ENCODE measurements at places on chromosomes 5 and 9.
A peak's percentile ranks its signal among the peaks of the same experiment; 100 is the strongest.

DNA sequence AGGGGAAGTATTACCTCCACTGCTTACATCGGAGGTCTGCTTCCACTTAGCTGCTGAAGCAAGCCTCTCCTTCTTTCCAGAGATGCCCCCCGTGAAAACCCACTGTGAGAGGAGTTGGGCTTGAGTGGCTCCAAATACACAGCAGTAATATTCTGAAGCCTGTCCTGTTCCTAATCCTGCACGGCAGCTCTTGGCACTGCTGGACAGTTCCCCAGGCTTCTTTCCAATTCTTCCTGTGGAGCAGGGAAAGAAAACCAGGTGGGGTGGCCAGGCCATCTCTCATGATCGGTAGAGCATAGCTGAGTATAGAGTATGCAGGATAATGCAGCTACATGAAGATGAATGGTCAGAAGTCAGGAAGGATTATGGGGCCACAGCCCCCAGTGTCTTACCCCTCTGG lies 335.3 kb downstream of the MARCHF11 start:
- no peak for DNase-seq

DNA sequence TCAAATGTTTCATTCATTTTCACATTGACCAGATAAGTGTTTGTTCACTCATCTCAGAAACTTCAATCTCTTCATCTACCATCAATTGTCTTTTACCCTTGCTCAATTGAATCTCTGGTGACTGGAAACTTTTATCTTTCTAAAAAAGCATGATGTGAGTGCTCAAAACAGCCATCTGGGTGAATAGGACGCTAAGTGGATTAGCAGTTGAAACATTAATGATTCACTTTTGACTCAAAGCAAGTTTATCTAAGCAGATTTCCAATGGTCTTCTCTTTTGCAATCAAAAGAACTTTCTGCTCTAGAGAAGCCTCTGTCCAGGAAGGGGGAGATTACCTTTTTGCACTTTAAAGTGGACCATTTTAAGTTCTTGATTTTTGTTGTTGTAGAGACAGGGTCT lies 22.2 kb downstream of the KLF4 start:
- no peak for DNase-seq

DNA sequence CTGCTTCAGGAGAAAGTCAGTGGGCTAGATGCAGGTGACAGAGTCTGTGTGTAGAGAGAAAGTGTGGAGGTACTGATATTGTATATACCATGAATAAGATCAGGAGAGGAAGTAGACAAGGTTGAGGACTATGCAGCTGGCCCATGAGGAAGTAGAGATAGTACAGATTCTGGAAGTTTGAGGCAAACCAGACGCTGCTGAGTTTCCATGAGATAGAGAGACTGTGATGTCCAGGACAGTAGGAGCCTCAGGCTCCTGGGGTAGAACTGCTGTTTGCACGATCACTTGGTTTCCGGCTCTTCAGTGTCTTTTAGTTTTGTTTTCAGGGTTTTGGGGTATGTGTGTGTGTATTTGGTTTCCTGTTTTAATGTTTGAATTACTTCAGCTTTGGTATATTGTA lies 13.6 kb downstream of the OTULINL start:
- no peak for DNase-seq

GRCh38 chr9:93200449-93200742 lies 16.5 kb downstream of the WNK2 start:
- no peak for DNase-seq

DNA sequence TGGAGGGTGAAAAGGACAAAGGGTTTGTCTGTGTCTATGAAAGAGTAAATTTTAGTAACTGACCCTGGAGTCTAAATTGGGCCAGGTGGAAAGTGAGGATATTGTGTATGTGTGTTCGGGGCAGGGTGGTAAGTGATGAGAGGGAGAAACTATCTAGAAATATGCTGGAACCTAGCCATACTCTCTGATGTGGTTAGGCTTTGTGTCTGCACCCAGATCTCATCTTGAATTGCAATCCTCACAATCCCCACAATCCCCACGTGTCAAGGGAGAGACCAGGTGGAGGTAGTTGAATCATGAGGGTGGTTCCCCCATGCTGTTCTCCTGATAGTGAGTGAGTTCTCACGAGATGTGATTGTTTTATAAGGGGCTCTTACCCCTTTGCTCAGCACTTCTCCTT lies 60.6 kb downstream of the COMMD10 start:
- DNase-seq, result no peak

DNA sequence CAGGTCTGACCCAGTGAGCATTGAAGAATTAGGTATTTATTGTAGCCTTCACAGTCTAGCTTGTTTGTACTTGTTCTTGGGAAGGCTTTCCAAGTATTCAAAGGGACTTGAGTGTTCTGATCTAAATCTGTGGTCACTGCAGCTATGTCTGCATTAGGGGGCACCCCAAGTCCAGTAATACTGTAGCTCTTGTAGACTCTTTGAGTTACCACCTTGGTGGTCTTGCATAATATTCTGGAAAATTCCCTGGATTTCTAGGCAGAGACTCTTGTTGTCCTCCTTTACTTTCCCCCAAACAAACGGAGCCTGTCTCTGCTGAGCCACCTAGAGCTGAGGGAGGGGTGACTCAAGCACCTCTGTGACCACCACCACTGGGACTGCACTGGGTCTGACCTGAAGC lies 149.5 kb upstream of the DHFR start:
- DNase-seq, result no peak

GRCh38 chr5:17081142-17081541 lies 136.3 kb upstream of the BASP1 start:
- DNase-seq, result no peak

DNA sequence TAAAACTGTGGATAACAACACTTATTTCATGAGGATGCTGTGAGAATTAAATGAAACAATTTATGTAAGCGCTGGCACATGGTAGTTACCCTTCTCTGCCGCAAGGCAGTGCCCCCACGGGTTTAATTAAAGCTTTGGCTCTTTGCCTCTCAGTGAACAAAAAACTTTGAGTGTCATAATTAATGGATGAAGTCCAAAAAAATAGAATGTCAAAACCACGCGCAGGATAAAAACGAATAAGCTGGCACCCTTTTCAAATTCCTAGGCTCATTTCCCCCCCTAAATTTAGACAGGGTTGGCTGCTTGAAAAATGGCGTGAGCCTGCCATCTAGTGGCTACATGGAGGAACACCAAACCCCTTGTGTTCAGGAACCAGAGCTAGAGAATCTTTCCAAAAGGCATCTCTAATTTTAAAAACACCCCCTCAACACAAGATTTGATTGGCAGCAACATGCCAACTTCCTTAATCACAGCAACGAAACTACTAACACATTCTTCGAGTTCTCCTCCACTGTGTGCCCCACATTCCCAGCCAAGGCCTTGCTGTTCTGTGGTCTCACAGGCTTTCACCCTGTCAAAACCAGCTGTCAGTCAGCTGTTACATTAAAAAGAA lies 29.0 kb upstream of the CCNG1 start:
- peak; percentile 19 for DNase-seq
